ENCODE measurements at places on chromosomes 7 and 10.
A peak's percentile ranks its signal among the peaks of the same experiment; 100 is the strongest.

- no peak for DNase-seq
These were observed 10.2 kb downstream of the GIGYF1 start for GRCh38 chr7:100683659-100684533.

- DNase-seq: no peak
These were observed 66.8 kb upstream of the CYP26C1 start for GRCh38 chr10:92993699-92994272.

- peak; percentile 42 for DNase-seq
These were observed 584 bp upstream of the GARS1 start for GRCh38 chr7:30594048-30594539.

DNA sequence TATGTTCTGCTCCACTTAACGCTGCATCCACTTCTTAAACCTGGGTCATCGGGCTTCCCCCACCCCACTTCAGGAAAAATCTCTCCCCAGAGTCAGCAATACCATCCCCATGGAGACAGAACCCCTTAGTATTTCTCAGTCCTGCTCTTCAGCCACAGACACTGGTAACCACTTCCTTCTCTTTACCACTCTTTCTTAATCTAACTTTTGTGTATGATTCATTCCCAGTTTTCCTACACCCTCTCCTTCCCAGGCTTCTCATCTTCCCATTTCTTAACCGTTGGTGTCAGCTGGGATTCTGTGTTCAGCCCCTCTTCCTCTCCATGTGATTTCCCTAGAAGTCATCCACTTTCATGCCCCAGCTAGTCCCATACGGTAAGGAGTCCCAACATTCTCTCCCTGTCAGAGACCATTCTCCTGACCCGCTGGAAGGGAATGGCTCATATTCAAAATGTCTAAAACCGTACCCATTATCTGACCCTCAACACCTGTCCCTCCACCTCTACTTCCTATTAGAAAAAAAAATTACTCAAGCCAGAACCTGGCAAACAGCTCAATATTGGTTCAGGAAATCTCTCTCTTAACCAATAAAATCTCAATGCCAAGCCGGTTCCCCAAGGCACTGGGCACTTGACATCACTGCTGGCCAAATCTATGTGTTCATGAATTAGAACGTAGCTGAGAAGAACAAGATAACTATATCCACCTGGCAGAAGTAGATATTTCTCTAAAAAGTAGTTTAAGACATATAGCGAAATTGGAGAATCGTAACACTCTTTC is 89.4 kb downstream of the DGKI start:
- peak; percentile 43 for DNase-seq

- DNase-seq: no peak
These were observed 65.7 kb downstream of the TLL2 start for GRCh38 chr10:96448021-96448457.
